ENCODE measurements at places on chromosomes 7 and 10. TPM values are rescaled to one million over a fixed set of nuclear protein-coding genes. Genes with fewer than 3 reads are reported as not detected.

The CUL1 gene
- total RNA-seq = 37.6 TPM

The SLC39A12 gene
- total RNA-seq = 0.16 TPM

The ZNF248 gene
- 11.6 TPM for total RNA-seq

The LFNG gene
- 18.4 TPM for total RNA-seq

- H3K36me3 ChIP-seq = no peaks in the 10 kb centered on the region
- H3K27ac ChIP-seq = no peak overlapping the region
- H3K4me3 ChIP-seq = no peak overlapping the region
- no peaks in the 10 kb centered on the region for H3K27me3 ChIP-seq
Measured at GRCh38 chr7:115883629-115884028, 146.9 kb downstream of the TFEC start.

GRCh38 chr10:49656845-49657493 is 22.5 kb upstream of the C10orf53 start:
- no peak overlapping the region for H3K4me3 ChIP-seq
- DNase-seq = no peak
- H3K27me3 ChIP-seq = peaks cover 2% of the 10 kb centered on the region
- no peak overlapping the region for H3K27ac ChIP-seq
- no peaks in the 10 kb centered on the region for H3K36me3 ChIP-seq

The TBX20 gene
- not detected for total RNA-seq

The PLXNA4 gene
- total RNA-seq = 3.5 TPM

DNA sequence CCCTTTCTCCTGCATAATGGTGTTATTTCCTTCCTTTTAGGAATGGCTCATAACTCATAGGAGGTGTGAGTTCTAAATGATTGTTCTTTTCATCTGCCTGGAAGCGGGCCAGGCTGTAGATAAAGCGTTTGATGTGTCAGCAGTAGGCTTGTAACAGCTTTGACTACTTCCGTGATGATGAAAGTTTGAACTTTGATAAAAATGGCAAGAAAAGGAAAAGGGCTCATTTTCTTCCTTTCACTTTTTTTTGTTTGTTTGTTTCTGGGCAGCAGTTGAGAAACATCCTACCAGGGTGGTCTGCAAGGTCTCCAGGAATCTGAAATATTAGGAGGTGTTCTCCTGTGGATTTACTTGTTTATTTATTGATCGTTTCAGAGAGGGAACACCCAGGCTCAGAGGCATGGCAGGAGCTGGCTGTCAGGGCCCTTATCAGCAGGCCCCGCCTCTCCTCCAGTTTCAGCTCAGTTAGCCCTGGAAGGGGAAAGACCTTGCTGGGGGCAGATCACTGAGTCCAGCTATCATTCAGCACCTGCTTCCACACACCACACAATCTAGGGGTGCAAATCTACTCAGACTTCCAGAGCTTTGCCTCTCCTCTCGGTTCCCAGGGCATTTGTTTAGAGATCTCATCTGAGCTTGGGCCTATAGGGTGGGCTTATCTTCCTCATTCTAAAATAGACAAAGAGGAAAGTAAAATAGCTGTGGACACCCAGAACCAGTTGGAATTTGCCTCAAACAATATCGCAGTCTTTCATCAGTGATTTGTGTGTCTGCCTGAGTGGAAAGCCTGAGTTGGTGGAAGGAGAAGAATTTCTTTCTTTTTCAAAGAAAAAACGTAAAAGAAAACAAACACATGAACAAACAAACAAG is 130.9 kb downstream of the BMPER start:
- no peaks in the 10 kb centered on the region for H3K27me3 ChIP-seq
- no peaks in the 10 kb centered on the region for H3K36me3 ChIP-seq
- H3K27ac ChIP-seq = no peak overlapping the region
- DNase-seq = peak; percentile 57
- no peak overlapping the region for H3K4me3 ChIP-seq
- no peaks in the 10 kb centered on the region for H3K4me1 ChIP-seq

The GPR146 gene
- total RNA-seq = 10.3 TPM

DNA sequence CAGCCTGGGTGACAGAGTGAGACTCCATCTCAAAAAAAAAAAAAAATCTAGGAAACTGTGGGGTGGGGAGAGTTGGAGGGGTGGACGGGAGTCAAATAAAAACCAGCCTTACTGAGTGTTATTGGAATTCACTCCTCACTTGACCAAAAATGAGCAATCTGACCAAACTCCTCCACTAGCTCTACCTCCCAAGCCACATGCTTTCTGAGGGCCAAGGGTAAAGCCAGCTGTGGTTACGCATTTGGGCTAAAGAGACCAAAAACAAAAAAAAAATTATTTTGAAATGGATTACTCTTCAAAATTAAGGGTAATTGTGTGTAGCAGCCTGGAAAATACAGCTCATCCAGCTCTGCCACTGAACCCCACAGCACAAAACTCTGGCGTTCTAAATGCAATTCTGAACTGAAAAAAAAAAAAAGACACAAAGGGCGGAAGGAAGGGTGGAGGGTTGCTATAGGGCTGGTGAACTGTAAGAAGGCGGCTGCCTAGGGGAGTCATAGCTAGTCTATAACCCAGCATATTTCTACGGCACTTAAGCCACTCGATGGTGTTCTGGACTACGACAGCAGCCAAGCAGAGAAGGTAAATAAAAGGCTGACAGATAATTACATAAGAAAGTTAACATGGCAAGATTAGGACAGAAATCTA is 7.8 kb downstream of the ELMO1 start:
- no peaks in the 10 kb centered on the region for H3K27me3 ChIP-seq
- no peaks in the 10 kb centered on the region for H3K36me3 ChIP-seq
- H3K4me3 ChIP-seq = no peak overlapping the region
- DNase-seq = no peak
- peak overlapping the region; percentile 32 for H3K27ac ChIP-seq

DNA sequence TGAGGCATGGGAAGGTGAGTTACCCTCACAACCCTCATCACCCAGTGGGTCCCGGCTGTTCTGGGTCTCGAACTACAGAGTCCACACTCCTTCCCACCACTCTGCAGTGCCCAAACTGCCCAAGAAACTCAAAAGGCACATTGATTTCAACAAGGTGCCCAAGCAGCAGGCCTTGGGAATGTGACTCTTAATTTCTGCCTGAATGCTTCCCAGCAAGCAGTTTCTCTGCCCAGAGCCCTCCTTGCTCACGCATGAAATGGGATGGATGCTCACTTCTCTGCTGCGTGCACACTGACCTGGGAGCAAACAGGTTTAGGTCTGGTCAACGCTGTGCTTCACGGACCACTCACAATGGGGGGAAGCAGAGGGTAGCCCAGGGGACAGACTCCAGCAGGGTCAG is 77.9 kb downstream of the GRB10 start:
- no peak overlapping the region for H3K4me3 ChIP-seq
- no peak for DNase-seq
- peaks cover 11% of the 10 kb centered on the region for H3K4me1 ChIP-seq
- H3K36me3 ChIP-seq = no peaks in the 10 kb centered on the region
- no peak overlapping the region for H3K27ac ChIP-seq
- H3K27me3 ChIP-seq = no peaks in the 10 kb centered on the region

GRCh38 chr10:121615435-121615793 is 17.2 kb upstream of the FGFR2 start:
- no peak for DNase-seq
- H3K27me3 ChIP-seq = no peaks in the 10 kb centered on the region
- peaks cover 4% of the 10 kb centered on the region for H3K4me1 ChIP-seq

The SPAM1 gene
- total RNA-seq = not detected

- H3K36me3 ChIP-seq = peaks cover 2% of the 10 kb centered on the region
- DNase-seq = no peak
- H3K27ac ChIP-seq = no peak overlapping the region
- no peak overlapping the region for H3K4me3 ChIP-seq
- no peaks in the 10 kb centered on the region for H3K4me1 ChIP-seq
- no peaks in the 10 kb centered on the region for H3K27me3 ChIP-seq
Measured at GRCh38 chr7:96663871-96664445, 45.7 kb downstream of the SEM1 start.

DNA sequence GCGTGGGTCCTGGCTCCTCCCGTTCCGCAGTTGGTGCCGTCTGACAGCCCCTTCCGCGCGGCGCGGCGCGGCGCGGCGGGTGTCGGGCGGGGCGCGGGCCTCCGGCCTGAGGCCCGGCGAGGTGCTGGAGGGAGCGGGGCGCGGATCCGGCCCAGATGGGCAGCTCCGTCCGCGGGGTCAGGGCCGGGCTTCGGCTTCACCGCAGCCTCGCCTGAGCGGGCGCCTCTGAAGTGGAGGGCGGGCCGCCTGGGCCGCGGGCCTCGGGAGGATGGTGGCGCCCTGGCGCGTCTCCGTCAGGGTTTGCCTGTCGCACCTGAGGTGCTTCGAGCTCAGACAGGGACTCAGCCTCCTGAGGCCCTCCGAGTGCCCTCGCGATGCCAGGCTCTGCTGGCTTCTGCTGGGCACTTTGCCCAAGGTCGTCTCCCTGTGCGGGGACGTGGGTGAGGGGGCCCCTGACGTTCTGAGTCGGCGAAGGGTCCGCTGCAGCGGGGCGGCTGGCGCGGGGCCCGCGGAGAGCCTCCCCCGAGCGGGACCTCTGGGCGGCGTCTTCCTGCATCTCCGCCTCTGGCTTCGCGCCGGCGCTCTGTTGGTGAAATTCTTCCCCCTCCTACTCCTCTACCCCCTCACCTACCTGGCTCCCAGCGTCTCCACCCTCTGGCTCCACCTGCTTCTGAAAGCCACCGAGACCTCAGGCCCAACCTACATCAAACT is 473 bp downstream of the ADCK2 start:
- no peaks in the 10 kb centered on the region for H3K36me3 ChIP-seq
- no peaks in the 10 kb centered on the region for H3K27me3 ChIP-seq
- DNase-seq = peak; percentile 58
- no peaks in the 10 kb centered on the region for H3K4me1 ChIP-seq
- H3K27ac ChIP-seq = peak overlapping the region; percentile 83

GRCh38 chr10:101285519-101286070 is 56.3 kb upstream of the LBX1 start:
- no peaks in the 10 kb centered on the region for H3K4me1 ChIP-seq
- H3K4me3 ChIP-seq = no peak overlapping the region
- peaks cover 10% of the 10 kb centered on the region for H3K27me3 ChIP-seq
- no peak overlapping the region for H3K27ac ChIP-seq
- peak; percentile 36 for DNase-seq

The DPYSL4 gene
- 0.60 TPM for total RNA-seq

GRCh38 chr7:117004899-117005298 is 51.6 kb downstream of the ST7 start:
- DNase-seq = no peak
- H3K27me3 ChIP-seq = no peaks in the 10 kb centered on the region
- no peaks in the 10 kb centered on the region for H3K4me1 ChIP-seq
- no peaks in the 10 kb centered on the region for H3K36me3 ChIP-seq
- H3K4me3 ChIP-seq = no peak overlapping the region
- no peak overlapping the region for H3K27ac ChIP-seq

DNA sequence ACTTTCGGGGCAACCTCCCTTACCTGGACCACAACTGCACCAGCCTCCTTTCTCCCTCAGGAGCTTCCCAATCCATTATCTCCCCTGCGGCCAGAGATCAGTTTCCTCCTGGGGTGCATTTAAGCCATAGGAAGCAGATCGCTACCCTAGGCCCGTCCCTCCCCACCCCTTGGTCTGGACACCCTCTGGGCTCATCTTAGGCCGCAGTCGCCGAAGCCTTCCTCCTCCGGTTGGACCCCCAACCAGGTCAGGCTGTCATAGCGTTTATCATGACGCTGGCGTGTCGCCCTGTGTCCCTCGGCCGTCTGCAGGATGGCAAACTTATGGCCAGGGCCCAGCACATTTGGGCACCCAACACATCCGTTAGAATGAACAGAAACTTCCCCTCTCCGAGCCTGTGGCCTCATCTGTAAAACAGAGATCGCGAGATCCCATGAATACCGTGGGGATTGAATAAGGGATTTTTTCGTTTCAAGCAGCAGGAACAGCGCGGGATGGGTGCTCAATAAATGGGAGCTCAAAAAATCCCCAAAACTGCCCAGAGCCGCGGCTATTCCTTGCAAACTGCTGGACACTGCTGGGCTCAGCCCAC is 669 bp upstream of the AP5Z1 start:
- H3K4me1 ChIP-seq = peaks cover 13% of the 10 kb centered on the region
- H3K27me3 ChIP-seq = no peaks in the 10 kb centered on the region
- DNase-seq = peak; percentile 82
- no peaks in the 10 kb centered on the region for H3K36me3 ChIP-seq

DNA sequence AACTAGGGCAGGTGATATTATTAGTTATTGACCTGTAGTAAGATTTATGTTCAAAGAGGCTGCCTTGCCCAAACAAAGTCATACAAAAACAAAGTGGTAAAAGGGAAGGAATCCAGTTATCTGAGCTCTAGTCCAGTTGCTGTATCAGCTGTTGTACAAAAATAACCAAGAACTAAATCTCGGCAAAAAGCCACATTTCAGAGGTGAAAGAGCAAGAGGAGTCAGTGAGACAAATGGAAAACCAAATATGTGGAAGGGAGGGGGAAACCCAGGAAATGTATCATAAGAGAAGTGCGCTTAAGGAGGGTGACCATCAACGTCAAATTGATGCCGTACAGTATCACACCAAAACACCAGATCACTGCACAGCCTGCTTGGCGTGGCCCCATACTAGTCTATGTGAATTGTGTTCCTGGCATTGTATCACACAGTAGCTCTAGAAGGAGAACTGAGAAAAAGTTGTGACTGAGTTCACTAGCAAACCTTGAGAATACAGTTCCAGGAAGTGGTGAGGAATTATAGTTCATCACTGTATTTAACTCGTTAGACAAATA is 6.4 kb downstream of the AGBL3 start:
- no peak for DNase-seq
- peaks cover 3% of the 10 kb centered on the region for H3K36me3 ChIP-seq
- no peaks in the 10 kb centered on the region for H3K27me3 ChIP-seq
- peaks cover 2% of the 10 kb centered on the region for H3K4me1 ChIP-seq
- H3K4me3 ChIP-seq = no peak overlapping the region
- H3K27ac ChIP-seq = peak overlapping the region; percentile 74

GRCh38 chr10:116753759-116754158 is 11.4 kb upstream of the HSPA12A start:
- H3K27me3 ChIP-seq = no peaks in the 10 kb centered on the region
- no peak overlapping the region for H3K27ac ChIP-seq
- DNase-seq = no peak
- H3K36me3 ChIP-seq = no peaks in the 10 kb centered on the region
- no peaks in the 10 kb centered on the region for H3K4me1 ChIP-seq
- H3K4me3 ChIP-seq = no peak overlapping the region

The PON1 gene
- not detected for total RNA-seq

The ASB10 gene
- not detected for total RNA-seq

- H3K27me3 ChIP-seq = no peaks in the 10 kb centered on the region
- H3K36me3 ChIP-seq = no peaks in the 10 kb centered on the region
- DNase-seq = no peak
- no peaks in the 10 kb centered on the region for H3K4me1 ChIP-seq
- no peak overlapping the region for H3K4me3 ChIP-seq
- no peak overlapping the region for H3K27ac ChIP-seq
Measured at GRCh38 chr10:43069579-43069978, 7.3 kb upstream of the RET start.

GRCh38 chr10:129945941-129946760 is 17.9 kb downstream of the EBF3 start:
- H3K4me1 ChIP-seq = no peaks in the 10 kb centered on the region
- H3K27me3 ChIP-seq = no peaks in the 10 kb centered on the region
- H3K36me3 ChIP-seq = no peaks in the 10 kb centered on the region
- DNase-seq = no peak
- H3K27ac ChIP-seq = peak overlapping the region; percentile 34

- no peak overlapping the region for H3K27ac ChIP-seq
- no peak overlapping the region for H3K4me3 ChIP-seq
- H3K27me3 ChIP-seq = peaks cover 95% of the 10 kb centered on the region
- DNase-seq = peak; percentile 27
Measured at GRCh38 chr7:97011536-97012364, 6.4 kb downstream of the DLX6 start.

Measured in kidney (tissue), 22 donors.